Effector memory CD4-positive, alpha-beta T cell (primary cell): ENCODE measurements at places on chromosomes 13 and 19.

- DNase-seq = no peak
Observed at GRCh38 chr19:51108805-51109146, 567 bp upstream of the CTU1 start.

GRCh38 chr19:49636233-49636932, 3.6 kb downstream of the RRAS start:
- DNase-seq = no peak

GRCh38 chr19:3823350-3823713, 37.2 kb upstream of the MATK start:
- DNase-seq = no peak

DNA sequence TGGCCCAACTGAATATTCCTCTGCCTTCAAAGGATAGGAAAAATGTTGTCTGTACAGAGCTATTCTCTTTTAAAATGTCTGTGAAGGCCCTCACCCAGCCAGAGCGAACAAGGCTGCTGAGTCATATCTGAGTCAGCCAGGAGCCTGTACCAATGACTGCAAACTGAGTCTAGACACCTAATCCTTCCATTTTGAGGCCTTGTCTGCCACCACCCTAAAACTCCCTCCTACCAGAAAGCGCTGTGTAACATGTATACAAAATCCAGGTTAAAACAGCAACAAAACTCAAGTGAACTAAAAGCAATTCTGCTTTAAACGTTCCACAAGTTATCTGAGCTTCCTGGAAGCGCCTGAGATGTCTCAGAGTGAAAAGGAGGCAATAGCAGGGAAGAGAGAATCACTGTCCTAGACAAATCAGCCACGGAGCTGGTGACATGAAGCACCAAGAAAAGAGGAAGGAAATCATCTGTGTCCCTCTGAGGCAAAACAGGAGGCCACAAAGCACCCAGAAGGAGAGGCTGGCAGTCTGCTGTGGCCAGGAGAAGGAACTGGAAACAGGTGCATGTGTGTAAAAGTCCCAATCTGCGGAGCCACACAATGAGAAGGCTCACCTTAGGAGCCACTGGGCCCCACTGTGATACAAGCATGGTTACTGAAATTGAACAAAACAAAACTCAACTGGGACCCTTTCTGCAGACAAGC, 10.2 kb downstream of the DHRS12 start:
- DNase-seq = no peak

- no peak for DNase-seq
Observed at GRCh38 chr13:84528408-84529070, 646.3 kb upstream of the SLITRK1 start.

DNA sequence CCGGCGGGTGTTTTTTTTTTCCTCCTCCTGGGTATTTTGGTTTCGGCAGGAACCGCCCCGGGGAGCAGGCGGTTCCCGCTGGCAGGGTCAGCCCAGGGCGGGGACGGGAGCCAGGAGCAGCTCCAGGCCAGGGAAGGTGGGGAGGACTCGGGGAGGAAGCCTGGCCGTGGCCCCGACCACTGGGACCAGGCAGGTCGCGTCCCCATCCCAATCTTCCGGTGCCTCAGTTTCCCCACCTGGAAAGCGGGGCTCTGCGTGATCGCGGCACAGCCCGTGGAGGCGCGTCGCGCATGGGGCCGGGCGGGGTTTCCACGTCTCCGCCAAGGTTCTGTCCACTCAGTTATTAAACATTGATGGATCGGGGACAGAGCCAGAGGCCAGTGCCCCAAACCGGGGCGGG, 34.8 kb downstream of the IL12RB1 start:
- DNase-seq = no peak

DNA sequence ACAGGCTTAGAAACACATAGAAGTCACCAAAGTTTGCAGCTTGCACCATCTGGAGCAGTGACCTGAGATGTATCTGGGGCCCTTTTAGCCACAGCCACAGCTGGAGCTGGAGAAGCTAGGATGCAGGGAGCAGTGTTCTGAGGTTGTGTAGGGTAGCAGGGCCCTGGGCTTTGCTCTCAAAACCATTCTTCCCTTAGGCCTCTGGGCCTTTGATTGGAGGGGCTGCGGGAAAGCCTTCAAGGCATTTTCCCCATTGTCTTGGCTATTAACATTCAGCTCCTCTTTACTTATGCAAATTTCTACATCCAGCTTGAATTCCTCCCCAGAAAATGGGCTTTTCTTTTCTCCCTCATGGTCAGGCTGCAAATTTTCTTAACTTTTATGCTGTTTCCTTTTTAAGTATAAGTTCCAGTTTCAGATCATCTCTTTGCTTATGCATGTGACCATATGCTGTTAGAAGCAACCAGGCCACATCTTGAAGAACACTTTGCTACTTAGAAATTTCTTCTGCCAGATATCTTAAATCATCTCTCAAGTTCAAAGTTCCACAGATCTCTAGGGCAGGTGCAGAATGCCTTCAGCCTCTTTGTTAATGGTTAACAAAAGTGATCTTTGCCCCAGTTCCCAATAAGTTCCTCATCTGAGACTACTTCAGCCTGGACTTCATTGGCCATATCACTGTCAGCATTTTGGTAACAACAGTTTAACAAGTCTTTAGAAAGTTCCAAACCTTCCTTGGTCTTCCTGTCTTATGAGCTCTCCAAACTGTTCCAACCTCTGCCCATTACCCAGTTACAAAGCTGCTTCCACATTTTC, 48.5 kb downstream of the NBEA start:
- DNase-seq = no peak

DNA sequence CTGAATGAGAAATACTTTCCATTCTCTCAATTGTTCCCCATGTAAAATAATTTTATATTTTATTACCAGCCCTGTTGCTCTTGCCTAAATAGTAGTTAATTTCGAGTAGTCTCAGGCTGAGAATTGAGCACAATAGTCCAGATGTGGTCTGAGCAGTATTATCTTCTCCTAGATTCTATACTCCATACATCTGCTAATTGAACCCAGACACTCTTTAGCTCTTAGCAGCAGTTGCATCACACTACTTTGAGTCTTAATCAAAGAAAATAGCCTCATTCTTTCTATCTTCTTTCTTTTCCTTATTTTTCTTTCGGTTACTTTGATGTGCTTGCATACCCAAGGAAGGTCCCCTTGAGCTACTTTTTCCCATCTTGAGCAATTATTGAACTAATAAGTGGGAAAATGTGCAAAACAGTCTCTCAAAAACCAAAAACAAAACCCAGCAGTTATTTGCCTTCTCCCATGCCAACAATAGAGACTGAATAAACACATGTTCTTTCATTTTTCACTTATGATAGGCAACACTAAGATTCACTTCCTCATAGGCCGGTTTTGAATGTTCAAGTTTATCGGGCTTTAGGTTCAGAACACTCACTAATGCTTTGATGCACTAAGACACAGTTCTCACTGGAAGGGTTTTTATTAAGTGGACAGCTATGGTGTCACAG, 204.5 kb downstream of the POU4F1 start:
- DNase-seq = no peak

DNA sequence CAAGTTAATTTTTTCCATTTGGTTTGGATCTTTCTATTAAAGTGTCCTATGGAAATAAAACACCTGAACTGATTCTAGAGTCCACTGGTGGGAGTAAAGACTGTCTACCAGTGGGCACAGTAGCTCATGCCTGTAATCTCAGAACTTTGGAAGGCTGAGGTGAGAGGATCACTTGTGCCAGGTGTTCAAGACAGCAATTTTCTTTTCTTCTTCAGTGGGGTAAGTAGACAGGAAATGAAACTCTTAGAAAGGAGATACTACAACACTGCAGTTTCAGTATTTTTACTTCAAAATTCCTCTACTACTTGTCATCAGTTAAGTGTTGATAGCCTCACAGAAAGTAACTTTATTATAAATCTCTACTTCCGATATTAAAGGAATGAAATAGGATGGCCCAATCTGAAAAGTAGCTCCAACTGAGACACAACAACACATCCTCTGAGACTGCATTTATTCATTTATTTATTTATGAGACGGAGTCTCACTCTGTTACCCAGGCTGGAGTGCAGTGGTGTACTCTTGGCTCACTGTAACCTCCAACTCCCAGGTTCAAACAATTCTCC, 26.3 kb downstream of the DNMT1 start:
- no peak for DNase-seq

GRCh38 chr13:111622051-111622531, 301.6 kb downstream of the TEX29 start:
- DNase-seq = no peak

DNA sequence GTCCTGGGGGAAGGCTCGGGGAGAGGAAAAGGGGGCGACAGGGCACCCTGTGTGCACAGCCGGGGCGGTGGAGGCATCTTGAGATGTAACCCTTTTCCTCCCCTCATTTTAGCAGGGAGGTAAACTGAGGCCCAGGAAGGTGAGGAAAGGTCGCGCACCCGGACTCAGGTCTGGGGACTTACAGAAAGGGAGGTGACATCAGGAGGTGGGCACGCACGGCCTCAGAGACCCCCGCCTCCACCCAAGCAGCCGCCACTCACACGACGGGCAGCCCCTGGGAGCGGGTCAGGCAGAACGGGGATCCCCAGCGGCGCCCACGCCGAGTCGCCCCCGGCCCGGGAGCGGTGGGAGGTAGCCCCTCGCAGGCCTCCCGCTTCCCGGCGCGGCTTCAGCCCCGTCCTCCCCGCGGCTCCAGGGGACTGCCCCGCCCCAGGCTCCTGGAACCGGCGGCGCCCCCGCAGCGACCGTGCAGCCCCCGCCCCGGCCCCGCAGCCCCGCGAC, 477 bp downstream of the PIP5K1C start:
- DNase-seq = no peak

GRCh38 chr19:34084396-34085145, 87.7 kb upstream of the LSM14A start:
- no peak for DNase-seq
